ENCODE measurements at places on chromosomes 2 and 18.

DNA sequence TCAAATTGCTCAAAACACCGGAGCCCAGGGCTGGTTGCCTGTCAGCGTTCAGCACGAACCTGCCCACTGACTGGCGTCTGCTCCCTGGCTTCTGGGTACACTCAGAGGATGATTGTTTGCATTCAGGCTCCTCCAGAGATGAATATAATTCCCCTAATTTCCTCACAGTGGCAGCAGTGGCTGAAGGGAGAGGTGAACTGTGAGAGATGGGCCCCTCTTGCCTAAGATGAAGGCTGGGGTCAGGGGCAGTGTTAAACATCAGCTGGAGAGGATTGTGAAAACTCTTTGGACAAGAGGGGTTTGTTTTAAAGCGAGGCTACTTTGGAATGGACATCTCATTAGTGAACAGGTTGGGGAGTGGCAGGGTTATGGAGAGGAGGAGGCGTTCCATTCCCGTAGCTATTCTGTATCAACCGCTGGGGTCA lies 31.0 kb downstream of the TCF7L1 start:
- peak; percentile 64 for DNase-seq

DNA sequence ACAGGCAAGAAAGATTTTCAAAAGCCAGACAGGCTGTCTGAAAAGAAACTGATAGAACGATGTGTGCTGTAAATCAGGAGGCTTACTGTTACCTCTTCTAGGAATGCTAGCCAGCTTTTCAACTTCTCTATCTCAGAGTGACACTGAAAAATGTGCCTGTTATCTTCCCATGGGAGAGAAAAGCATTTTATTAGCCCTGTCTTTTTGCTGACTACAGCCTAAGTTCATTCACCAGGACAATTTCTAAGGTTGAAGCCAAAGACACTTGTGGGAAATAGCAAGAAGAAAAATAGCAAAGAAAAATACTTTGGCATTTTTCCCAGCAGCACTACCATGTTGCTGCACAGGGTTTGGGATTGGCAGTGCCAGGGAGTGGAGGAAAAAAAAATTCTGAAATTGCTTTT lies 34.0 kb downstream of the ABCB11 start:
- DNase-seq = no peak

DNA sequence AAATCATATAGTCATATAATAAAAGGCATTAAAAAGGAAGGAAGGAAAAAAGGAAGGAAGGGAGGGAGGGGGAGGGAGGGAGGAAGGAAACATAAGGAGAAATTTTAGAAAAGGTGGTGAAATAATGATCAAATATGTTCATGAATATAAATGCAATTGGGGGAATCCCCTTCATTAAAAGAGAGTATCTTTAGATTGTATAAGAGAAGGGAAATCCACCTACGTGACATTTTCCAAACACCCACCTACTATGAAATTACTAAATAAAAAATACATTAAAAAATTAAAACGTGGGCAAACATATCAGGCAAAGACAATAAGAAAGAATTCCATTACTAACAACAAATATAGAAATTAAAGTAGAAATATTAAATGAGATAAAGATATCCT lies 203.4 kb upstream of the PARD3B start:
- DNase-seq = no peak

DNA sequence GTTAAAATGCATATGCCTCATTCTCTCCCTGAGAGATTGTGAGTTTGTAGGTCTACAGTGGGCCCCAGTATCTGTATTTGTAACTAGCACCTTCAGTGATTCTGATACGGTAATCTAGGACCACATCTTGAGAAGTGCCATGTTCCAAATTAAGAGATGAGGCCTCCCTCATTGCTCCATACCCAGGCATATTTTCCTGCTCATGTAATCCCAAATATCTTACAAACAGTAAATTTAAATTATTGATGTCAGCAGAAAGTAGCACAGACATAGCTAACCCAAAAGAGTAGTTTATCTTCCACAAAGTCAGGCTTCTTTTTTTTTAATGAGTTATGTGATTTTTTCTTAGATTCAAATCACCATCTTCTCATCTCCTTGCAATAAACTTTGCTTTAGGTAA lies 263.8 kb downstream of the SETBP1 start:
- DNase-seq = no peak

DNA sequence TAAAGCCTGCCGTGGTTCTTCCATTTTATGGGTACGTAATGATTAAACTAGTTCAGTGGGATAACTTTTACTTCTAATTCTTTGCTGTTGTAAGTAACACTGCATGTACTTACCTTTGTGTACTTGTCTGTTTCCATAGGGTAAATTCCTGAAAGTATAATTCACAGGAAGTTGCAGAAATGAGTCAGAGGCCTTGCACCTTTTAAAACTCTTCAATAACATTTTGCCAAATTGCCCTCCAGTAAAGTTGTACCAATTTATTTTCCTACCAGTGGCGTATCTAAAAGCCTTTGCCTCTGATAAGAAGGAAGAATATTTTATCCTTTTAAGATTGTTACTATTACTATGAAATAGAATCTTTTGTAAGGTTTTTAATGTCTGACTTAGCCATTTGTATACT lies 65.1 kb downstream of the CAB39 start:
- DNase-seq = no peak

GRCh38 chr2:75077909-75078308 lies 119.5 kb downstream of the POLE4 start:
- no peak for DNase-seq

GRCh38 chr2:39141334-39142271 lies 20.8 kb upstream of the SOS1 start:
- no peak for DNase-seq

DNA sequence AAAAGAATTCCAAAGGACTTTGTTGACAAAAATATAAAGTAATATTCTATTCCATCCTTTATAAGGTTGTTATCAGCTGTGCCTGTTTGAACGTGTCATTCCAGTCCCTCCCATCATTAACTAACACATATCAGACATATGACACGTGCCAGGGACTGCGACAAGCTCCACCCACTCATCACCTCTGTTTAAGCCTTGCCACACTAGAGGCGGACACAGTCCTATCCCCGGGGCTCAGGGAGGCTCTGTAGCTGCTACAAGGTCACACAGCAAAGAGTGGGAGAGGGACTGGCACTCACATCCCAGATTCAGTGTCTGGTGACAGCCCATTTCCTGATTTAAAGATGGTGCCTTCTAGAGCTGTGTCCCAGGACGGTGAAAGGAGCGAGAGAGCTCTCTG lies 30.0 kb downstream of the TBC1D8 start:
- DNase-seq = peak; percentile 53

DNA sequence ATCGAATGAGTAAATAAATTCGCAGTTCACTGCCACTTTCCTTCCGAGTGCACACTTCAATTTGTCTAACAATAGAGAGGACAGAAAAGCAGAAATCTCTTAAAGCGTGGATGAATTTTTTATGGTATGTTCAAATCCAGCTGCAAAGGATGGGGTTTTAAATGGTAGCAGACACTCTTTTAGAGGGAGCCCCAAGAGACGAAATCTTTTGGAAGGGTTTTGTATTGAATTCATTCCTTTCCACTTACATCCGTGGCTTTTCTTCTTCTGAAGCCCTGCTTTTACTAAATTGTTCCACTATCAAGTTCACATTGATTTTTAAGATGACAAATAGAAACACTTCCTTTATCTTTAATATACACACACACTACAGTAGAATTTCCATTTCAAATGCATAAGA lies 680.7 kb downstream of the NR4A2 start:
- no peak for DNase-seq

Measured in lower leg skin (tissue), 4 donors.